AG04450 (cell line): ENCODE measurements at places on chromosomes 4 and X.

DNA sequence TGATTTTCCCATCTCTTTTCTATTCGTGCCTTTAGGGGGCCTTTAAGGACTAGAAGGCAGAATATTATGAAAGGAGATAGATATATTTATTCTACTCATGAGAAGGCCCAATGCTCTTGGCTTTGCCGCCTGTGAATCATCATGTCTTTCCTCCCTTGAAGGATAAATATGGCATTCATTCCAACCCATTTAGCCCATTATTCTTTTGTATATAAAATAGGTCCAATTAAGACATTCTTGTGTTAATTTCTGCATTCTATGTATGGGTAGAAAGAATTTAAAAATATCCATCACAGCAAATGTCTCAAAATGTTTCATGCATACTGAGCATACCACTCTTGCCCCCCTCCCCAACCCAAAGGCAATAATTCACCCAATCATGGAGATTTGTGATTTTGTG lies 115.1 kb downstream of the AFF2 start:
- DNase-seq, result no peak

DNA sequence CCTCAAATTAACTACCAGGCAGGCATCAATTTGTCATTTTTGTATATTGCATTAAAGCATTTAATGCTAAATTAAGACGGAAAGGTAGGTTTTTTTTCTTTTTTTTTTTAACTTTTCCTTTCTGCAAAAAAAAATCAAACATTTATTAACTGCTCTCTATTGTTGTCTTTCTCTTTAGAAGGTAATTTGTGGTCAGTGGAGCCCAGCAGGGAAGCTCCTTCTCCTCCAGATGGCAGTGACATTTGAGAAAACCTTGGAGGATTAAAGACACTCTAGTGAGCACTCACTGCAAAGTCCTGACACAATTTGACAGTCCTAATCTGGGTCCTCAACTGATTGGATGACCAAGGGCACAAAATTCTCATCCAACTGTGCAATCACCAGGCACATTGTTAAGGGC lies 102.4 kb downstream of the SLIT2 start:
- no peak for DNase-seq

- no peak for DNase-seq
Measured at GRCh38 chr4:155391932-155392331, 15.2 kb upstream of the MAP9 start.

DNA sequence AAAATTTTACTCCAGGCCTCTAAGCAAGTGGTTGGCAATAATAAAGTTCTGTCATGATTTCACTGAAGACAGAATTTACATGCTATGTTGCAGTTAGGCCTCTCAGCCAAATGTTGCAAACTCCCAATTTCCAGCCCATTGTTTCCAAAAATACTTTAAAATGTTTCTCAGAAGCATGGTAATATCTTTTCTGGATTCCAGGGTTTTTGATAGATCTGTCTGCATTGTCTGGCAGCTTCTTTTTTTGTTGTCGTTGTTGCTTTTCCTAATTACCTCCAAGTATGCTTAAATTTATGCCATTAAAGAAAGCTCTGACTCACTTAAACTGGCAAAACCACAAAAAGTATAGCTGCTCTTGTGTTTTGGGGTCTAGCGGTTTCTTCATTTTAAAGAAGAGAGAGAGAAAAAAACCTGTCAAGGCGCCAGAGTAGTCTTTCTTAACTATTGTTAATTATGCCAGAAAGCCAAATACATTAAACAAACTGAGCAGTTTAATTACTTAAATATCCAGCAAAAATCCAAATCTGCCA lies 97.0 kb downstream of the AGTR2 start:
- no peak for DNase-seq

GRCh38 chr4:164095313-164096110 lies 601.0 kb downstream of the TMA16 start:
- no peak for DNase-seq

DNA sequence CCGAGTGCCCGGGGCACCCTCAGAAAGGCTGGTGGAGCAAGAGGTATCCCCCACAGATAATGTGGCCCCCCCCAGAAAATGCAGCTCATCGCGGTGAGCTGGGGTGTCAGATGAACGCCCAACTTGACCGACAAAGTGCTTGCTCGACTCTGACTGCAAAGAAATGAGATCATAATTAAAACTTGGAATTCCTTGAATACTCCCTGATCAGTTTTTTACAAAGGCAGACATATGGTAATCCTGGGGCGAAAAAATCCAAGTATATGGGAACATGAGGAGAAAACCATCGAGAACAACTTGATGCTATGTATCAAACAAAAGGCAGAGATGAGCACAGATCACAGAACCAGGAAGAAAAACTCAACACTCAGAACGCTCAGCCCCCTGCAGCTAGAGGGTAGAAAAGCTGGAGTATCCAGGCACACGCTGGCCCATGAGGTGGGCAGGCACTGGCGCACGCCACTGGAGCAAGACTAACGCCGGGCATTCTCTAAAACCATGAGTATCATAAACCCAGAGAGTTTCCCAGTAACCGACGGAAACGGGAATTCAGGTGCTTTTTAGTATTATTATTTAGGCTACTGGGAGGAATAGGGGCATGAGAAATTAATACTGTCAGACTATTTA lies 127.3 kb downstream of the AFAP1 start:
- no peak for DNase-seq

- no peak for DNase-seq
Measured at GRCh38 chr4:24921491-24921890, 8.6 kb upstream of the CCDC149 start.
